Renal cortex interstitium (tissue), 15 donors: ENCODE measurements at places on chromosomes 2 and 18. TPM values are rescaled to one million over a fixed set of nuclear protein-coding genes. Genes with fewer than 3 reads are reported as not detected.

Gene FOXI3
- 0.11 TPM for polyA plus RNA-seq

Gene DUSP19
- 5.3 TPM for polyA plus RNA-seq

Gene GALM
- polyA plus RNA-seq, result 60.0 TPM

Gene IL1F10
- not detected for polyA plus RNA-seq

Gene SNTG2
- polyA plus RNA-seq, result 2.9 TPM

Gene BBS5
- polyA plus RNA-seq, result 20.3 TPM

Gene COL5A2
- polyA plus RNA-seq, result 133 TPM

Gene TOGARAM2
- polyA plus RNA-seq, result 1.6 TPM

Gene MREG
- polyA plus RNA-seq, result 17.6 TPM

Gene GPR35
- polyA plus RNA-seq, result 1.7 TPM

Gene TSPYL6
- polyA plus RNA-seq, result 0.21 TPM

Gene WIPF1
- 25.1 TPM for polyA plus RNA-seq

Gene MBOAT2
- polyA plus RNA-seq, result 72.9 TPM

Gene KLHL29
- polyA plus RNA-seq, result 11.8 TPM

Gene ADCYAP1
- 0.21 TPM for polyA plus RNA-seq

Gene PLGLB1
- 8.6 TPM for polyA plus RNA-seq

Gene RNASEH1
- 19.8 TPM for polyA plus RNA-seq

Gene FAHD2A
- 33.6 TPM for polyA plus RNA-seq

Gene ALPI
- 0.07 TPM for polyA plus RNA-seq

Gene INHBB
- polyA plus RNA-seq, result 0.27 TPM

Gene UGT1A10
- not detected for polyA plus RNA-seq

Gene UBR3
- 32.4 TPM for polyA plus RNA-seq

Gene TDRD15
- 0.03 TPM for polyA plus RNA-seq

Gene TBC1D8
- 29.3 TPM for polyA plus RNA-seq

Gene CD8A
- polyA plus RNA-seq, result 0.25 TPM

Gene ELOA2
- not detected for polyA plus RNA-seq
